ENCODE measurements at places on chromosomes 11 and 22.
A peak's percentile ranks its signal among the peaks of the same experiment; 100 is the strongest.

DNA sequence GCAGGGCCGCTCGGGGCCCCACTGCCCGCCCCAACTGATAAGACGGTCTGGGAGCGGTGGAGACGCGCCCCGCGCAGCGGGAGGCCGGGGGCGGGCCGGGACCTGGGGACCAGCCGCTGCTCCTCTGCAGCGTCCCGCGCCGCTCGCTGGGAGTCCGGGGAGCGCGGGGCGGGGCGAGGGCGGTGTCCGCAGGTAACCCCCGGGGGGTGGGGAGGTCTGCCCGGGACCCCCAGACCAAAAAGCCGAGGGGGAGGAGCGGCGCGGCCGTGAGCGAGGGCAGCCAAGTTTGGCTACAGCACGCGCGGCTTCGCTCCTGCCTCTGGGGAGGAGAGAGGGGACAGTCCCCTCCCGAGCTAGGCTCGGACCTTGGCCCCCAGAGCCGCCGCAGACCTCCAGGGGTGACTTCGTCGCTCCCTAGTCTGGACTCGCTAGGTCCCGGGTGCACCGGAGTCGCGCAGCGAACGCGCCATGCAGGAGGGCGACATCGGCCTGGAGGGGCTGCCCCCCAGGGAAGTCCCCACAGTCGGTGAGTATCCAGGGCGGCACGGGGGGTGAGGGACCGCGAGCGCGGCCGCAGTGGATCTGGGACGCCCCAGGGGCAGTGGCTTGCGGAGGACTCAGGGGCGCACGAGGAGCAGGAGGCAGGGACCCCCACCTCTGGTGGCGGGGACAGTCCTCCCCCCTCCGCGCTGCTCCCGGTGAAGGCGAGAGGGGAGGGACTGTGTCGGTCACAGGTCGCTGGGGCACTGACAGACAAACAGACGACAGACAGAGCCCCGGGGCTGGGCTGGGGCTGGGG, 92.3 kb upstream of the ANO1 start:
- no peak for DNase-seq

GRCh38 chr11:42049650-42050049, 590.2 kb upstream of the LRRC4C start:
- peak; percentile 53 for DNase-seq

DNA sequence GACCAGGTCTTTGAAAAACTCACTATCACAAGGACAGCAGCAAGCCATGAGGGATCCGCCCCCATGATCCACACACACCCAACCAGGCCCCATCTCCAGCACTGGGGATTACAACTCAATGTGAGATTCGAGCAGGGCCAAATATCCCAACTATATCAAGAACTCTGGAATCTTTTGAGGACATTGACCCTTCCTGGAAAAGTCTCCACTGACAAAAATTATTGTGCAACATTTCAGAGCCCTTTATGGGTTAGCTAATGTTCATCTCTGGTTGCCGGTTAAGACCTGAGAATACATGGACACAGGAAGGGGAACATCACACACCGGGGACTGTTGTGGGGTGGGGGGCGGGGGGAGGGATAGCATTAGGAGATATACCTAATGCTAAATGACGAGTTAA, 479.1 kb downstream of the NTM start:
- no peak for DNase-seq

- no peak for DNase-seq
Measured at GRCh38 chr11:26904132-26904531, 89.8 kb upstream of the FIBIN start.

GRCh38 chr11:8612522-8612921, 18.5 kb upstream of the STK33 start:
- DNase-seq, result no peak

GRCh38 chr22:49533886-49534285, 293.8 kb downstream of the BRD1 start:
- no peak for DNase-seq

DNA sequence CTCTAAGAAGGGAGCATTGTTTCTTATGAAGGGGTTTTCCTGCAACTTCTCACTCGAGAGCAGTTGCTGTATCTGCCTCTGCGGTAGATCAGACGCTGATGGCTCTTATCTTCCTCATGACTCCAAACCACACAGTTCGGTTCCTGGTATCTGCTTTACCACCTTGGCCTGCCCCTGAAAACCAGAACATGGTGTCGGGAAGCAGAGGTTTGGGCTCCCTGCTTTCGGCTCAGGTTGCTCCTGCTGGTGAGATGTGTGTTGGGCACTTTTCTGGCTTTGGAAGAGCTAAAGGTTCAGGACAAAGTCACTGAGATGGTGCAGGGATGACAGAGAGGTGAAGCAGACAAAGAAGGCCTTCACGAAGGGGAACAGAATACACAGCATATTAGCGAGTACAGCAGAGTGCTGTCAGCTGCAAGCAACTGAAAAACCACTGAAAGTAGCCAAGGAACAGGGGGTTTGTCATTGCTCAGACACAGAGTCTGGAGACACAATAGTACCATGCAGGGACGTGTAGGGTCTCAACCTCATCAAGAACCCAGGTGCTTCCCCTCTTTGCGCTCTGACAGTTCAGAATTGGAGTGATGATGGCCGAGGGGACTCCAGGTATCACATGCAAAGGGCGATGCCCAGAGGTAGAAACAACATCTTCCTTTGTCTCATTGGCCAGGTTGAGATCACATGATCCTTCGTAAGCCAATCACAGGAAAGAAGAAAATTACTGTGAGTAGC, 11.9 kb upstream of the CSF2RB start:
- DNase-seq, result no peak

GRCh38 chr11:86459682-86460460, 85.2 kb downstream of the CCDC81 start:
- DNase-seq, result peak; percentile 98

DNA sequence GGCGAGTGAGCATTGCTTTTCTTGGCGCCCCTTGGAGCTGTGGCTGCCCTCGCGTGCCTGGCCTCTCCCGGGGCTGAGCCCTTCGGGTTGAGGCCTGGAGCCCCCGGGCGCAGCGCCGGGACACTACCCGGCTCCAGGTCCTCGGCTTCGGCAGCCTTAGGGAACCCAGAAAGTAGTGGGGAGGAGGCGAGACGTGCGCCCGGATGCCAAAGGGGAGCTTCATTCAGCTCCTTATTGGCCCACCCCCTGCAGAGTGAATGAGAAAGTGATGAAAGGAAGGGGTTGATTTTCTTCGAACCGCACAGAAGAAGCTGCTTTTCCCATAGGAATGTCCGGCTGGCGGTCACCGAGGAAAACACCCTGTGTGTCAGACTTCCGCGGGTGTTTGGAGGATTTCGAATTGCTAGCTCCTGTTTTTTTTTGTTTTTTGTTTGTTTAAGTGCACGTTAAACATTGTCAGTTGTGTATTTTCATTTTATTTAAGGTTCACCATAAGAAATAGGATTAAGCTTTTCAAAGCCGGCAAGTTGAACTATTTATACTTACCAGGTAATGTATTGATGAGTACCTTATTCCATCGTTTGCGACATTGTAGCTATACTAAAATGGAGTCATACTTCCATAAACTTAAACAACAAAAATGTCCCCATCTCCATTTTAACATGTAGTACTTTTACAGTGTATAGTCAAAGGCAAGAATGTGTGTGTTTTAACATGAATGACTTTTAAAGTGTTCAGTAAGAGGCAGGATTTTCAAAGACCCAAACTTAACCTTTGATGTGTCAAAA, 841 bp upstream of the EIF4G2 start:
- peak; percentile 88 for DNase-seq

DNA sequence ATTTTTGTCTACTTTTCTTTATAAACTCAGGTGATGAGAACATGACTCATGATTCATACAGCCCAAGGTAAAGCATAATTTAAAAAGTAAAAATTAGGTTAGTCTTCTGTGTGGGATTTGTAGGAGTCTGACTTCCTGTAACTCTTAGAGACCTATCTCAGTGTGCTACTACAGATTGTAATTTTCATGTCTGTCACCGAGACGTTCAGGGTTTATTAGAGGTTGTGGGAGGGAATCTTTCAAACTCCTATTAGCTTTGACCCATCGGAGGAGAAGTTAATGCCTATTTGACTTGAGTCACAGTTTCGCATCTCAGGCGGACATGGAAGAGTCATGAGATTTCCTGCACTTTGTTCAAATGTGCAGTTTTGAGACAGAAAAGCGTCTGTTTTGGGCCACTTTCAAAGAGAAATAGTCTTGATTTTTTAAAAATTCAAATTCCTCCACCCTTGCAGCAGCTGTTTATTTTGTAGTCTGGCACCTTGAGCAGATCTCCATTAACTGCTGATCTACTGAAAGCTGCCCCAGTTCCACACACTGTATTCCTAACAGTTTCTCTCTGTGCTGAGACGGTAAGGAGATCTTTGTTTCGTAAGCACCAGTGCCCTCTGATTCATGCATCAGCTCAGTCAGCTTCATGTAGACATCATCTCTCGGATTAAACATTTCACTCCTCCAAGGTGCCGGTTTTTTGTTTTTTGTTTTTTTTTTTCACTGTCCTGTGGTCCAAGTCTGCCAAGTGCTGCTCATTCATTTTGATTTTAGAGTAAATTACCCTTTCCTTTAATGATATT, 24.3 kb downstream of the ALKBH3 start:
- DNase-seq, result no peak

DNA sequence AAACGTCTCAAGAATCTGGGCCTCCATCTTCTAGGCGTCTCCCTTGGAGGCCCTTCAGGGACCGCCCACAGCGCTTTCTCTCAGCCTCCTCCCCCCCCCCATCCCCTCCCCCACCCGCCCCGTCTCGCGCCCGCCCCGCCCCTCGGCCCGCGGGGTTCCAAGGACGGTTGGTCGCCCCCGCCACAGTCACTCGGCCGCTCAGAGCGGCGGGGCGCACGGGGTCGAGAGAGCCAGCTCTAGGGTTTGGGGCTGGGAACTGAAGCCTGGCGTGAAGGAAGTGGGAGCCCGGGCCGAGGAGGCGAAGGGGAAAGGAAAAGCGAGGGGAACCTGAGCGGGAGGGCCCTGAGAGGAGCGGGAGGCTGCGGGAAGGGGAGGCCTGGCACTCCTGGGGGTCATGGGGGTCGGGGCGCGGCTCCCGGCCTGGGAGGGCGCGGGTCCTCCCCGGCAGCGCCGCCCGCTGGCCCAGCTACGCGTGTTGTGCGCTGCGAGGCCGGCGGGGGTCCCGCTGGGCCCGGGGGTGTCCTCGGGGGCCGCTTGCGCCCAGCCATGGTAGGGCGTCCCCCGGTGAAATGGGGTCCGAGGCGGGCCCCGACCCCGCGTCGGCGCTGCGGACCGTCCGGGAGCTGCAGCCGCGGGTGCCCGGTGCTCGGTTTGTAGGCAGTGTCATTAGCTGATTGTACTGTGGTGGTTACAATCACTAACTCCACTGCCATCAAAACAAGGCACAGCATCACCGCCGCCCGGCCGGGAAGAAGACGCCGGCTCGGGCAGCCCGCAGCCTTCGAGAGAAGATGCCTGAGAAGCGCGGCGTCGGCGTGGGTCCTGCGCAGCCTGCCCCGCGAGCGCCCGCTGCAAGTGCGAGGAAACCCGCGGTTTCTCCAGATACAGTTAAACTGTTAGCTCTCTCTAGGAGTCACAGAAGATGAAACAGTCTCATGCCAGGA, at the start of gene BTG4:
BTG4 (minus strand) TSS at position 91 of the 944 bp plus-strand sequence. CDS start 13,610 bp downstream, outside the sequence.
- no peak for DNase-seq

- DNase-seq, result no peak
Measured at GRCh38 chr22:44455151-44455962, 42.7 kb downstream of the RTL6 start.

DNA sequence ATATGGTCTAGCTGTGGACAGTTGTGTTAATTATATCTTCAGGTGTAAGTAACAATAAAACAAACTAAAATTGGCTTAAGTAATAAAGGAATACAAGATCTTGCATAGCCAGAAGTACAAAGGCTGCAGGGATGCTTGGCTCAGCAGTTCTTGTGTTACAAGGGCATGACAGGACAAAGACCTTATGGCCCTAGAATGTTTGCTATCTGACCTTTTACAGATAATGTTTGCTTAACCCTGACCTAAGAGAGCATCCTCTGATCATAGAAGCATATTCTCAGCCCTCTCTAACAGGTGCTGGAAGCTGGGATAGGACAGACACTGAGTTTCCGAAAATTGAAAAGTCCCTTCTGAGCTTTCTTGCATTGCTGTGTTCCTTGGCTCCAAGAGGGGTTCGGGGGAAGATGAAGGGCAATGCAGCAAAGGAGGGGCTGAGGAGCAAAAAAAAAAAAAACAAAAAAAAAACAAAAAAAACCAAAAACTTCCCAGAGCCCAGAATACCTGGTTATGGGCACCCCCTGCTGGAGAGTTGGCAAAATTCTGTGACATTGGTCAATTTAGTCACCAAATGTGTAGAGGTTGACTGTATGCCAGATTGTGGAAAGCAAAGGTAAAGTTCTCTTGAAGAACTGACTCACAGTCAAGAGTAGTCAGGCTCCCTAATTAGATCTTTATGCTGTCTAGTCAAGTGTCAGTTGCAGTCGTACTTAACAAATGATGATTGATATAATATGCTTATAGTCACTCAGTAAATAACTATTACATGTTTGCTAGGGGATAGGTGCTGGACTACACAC, 10.4 kb upstream of the HIKESHI start:
- peak; percentile 49 for DNase-seq

DNA sequence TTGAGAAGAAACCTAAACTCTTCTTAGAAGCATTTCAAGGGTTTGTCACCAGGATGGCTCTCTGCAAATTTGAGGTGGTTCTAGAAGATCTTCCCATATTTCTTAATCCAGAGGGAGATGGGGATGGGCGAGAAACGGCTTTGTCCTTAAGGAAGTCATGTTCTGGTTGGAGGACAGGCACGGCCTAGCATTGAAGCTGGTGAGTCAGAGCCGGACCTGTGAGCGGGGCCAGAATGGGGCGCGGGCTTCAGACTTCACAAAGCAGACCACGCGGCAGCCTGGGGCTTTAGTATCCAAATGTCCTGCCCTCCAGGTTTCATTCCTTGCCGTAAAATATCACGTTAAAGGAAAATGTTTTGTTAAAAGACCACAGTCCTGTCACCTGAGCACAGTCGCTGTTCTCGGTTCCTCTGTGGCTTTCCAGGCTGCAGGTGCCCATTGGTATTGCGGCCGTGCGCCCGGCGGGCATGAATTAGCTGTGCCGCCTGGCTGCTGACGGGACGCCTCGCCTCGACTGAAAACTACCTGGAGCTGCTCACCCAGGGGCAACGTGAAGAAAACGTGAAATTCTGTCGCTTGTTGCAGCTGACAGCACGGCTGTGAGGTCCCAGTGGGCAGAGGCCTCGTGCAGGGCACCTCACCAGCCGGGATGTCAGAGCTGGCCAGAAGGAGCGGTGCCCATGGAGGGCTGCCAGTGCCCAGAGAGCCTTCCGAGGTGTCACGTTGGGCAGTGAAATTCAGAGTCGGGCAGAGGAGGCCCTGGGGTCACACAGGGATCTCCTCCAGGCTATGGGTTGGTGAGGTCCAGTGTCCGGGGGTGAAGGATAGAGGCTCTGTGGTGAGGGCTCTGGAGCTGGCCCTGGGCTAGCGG, 59.0 kb downstream of the LRP5 start:
- DNase-seq, result peak; percentile 27

Measured in fibroblast of upper back skin (primary cell).